Suppressor macrophage treated with lipopolysaccharide for 4 hours (primary cell): ENCODE measurements at places on chromosomes 1 and 21.

GRCh38 chr21:24255591-24255990, 1351.7 kb downstream of the MRPL39 start:
- no peak for DNase-seq

GRCh38 chr1:241947354-241947753, 10.2 kb upstream of the BECN2 start:
- no peak for DNase-seq

- DNase-seq: no peak
These were observed 36.1 kb downstream of the KANK4 start for GRCh38 chr1:62282909-62283755.

- no peak for DNase-seq
These were observed 11.5 kb upstream of the CCDC27 start for GRCh38 chr1:3740752-3741151.

DNA sequence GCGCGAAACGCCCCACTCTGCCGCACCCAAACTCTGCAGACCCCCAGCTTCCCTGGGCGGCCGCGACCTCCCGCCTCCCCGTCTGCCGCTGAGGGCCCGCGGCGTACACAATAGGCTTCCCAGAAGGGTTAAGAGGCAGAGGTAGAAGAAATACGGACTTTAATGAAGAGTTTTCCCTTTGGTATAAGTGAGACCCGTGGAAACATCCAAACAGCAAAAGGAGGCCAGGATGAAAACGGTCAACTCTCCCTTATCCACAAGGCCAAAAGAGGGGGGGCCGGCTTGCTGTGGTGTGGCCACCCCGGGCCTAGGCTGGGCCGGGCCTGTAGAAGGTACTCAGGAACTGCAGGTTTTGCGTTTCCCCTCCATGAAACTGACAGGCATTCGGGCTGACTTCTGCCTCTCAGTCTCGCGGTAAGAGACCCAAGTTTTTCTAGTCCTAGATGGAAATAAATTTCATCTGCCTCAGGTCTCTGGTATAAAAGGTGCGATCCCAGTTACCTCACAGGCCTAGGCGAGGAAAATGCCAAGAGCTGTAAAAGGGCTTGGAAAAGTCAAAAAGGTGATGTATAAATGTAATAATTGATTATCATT, 671 bp upstream of the PYGO2 start:
- DNase-seq: no peak

DNA sequence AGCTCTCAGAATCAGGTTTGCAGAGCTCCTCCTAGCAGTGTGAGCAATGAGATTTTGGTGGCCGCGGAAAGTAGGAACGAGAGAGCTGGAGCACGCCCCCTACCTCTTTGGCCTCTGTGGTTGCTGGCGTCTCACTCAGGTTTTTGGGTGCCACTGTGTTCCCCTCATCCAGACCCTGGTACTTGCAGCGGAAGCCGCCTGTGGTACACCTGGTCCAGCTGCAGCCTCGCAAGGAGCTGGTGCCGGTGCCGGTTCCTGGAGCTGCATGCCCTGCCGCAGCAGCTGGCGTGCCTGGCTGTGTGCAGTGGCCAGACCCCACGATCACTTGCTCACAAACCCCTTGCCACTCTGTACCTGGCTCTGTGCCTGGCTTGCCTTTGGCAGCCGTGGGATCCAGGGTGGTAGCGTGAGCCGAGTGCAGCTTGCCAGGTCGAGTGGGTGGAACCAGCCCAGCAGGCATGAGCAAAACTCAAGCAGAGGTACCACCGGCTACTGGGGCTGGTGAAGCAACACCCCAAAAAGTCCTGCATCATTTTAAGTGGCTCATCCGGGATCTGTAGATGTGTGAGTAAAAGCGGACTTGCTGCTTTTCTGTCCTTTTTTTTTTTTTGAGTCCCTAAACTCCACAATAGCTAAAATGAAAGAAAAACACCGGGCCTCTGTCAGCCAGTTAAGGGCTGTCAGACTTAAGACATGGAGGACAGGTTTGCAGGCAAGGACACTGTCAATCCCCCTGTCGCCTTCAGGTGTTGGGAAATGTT, 844.9 kb downstream of the KCNT2 start:
- DNase-seq: no peak
